ENCODE measurements at places on chromosomes 7 and 10.

DNA sequence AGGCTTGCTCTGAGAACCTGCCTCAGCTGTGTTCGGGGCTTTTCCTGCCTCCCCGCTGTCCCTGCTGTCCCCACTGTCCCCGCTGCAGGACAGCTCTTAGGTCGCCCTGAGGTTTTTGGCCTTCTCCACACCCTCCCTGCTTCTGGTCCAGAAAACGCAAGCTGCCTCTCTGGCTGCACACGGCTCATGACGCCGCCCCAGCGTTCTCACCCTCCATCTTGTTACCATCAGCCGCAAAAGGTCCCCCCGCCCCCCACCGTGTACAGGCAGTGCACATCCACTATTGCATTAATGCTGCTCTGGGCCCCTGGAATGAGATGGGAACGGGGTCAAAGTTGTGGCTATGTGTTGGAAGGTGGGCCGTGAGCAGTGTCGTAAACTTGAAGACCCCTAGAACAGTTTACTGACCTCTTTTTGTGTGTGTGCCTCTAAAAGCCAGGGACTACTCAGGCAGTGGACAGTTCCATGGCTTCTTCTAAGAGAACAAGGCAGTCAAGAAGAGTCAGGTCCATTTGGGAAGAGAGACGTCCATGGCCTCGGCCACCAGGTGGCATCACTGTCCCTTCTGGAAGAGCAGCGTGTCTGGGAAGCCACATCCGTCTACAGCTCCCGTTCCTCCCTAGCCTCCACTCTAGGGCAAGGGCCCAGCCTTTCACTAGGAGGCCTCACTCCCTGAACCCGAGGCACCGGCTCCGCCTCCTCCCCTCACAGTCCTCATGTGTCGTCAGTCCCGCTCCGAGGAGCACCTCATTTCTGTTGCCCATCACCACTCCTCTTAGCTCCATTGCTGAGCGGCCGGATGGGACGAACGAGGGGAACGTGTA is 38.5 kb upstream of the MKRN1 start:
- peak; percentile 61 for DNase-seq

DNA sequence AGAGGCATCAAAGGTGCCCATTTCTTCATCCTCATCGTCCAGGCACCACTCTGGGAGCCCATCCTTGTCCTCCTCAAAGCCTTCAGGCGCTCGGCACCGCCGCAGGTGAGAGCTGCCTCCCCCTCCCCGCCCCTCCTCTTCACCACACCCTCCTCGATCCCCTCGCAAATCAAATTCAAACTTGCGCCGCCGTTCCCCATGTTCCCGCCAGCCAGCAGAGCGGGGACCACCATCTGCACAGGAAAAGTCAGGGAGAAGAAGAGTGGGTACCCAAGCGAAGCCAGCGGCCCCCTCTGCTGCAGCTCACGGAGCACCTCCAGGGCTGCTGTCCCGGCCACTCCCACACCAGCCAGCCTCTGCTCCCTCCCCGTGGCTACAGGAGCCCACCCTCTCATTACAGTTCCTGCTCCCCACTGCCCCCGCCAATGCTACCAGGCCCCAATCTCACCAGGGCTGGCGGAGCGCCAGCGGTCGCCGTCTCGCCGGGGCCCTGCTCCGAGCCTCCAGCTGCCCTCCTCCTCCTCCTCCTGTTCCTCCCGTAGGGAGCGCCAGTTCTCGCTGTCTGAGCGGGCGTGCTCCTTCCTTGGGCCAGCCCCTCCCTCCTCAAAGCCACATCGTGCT is 7.7 kb downstream of the GIGYF1 start:
- no peak for DNase-seq

DNA sequence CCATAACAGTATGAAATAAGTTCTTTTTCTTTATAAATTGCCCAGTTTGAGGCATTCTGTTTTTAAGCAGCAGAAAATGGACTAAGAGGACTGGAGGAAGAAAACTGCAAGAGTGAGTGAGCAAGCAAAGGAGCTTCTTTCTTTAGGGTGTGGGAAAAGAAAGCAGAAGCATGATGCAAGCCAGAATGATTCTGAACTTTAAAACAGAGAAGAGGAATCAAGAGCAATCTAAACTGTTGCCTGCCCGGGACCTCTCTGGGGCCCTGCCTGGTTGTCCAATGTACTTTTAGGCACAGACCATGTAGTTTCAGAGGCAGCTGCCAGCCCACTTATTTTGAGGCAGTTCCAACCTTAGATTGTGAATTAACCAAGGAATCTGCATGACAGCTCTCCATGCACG is 186.3 kb downstream of the PLPP4 start:
- DNase-seq: no peak

GRCh38 chr10:100370714-100371481 is 23.9 kb downstream of the SCD start:
- peak; percentile 60 for DNase-seq

DNA sequence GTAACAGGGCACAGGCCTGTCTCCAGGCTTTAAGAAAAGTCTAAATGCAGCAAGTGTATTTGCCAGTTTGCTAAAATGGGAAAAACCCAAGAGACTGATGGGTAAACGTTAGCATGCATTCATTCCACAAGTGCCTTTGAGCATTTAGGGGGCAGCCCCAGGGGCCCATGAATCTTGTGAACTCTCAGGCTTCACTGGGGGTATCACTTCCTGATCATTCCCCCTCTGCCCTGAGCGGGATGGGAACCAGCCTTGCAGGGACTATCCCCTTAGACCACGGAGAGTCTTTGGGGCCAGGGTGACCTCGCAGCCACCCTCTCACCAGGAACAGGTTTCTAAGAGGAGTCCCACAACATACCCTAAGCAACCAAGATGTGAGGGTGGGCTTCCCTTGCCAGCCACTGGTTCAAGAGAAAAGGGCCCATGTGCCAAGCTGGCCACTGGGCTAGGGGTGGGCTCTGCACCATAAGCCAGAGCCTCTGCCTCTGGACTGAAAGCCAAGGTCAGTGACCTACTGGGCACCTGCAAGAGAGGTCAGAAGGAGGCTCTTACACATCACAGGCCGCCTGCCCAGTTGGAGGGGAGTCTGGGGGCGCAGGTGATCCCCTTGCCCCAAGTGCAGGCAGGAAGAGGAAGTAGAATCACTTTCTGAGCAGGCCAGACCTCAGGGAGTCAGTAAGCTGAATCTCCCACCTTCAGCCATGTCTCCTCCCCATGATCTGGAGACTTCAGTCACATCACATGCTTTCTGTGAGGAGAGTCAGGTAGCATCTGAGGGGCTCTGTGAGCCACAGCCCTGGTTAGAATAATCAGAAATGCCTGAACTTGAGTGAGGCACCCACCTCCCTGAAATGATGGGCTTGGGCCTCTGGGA is 75.0 kb downstream of the C10orf105 start:
- DNase-seq: no peak

DNA sequence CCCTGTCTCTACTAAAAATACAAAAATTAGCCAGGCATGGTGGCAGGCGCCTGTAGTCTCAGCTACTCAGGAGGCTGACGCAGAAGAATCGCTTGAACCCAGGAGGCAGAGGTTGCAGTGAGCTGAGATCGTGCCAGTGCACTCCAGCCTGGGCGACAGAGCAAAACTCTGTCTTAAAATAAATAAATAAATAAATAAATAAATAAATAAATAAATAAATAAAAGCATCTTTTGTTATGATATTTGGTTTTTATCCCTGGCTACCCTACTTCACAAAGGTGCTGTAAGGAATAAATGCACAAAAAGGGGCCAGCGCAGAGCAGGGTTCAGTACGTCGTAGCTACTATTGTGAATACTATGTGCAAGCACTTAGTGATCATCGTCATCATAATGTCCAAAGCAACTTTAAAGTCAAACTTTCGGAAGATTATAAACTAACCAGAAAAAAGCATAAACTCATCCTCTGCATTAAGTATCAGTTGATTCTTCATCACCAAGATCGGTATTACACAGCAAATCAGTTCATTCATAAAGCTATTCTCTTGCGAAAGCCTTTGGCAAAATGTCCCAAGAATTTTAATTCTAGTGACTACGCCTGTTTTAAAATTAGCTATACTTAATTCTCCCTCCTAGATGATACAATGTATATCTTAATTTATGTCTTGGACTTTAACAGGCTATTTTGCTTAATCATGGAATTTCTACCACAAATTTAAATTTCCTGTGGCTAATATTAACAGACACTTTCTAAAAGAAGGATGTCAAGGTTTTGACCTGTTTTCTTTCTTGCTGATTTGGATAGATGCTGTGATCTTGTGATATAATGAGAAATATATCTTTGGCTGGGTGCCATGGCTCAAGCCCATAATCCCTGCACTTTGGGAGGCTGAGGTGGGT is 7.6 kb upstream of the NFE2L3 start:
- DNase-seq: no peak

DNA sequence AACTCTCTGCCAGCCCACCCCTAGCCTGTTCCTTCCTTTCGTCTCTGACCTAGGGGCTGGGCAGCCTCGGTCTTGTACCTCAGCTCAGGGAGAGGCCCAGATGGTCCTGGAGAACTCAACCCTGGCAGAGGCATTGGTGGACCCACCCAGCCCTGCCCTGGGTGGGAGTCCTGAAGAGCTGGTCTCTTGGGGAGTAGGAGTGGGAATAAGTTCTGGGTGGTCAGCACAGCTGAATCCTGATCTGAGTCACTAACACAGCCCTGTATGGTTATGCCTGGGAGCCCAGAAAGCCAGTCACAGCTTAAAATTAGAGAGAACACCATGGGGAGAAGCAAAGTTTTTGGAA is 84.0 kb downstream of the SORBS1 start:
- DNase-seq: no peak

DNA sequence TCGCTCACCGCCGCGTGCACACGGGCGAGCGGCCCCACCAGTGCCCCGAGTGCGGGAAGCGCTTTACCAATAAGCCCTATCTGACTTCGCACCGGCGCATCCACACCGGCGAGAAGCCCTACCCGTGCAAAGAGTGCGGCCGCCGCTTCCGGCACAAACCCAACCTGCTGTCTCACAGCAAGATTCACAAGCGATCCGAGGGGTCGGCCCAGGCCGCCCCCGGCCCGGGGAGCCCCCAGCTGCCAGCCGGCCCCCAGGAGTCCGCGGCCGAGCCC is 3.3 kb downstream of the REPIN1 start:
- DNase-seq: no peak

GRCh38 chr10:124685261-124685660 is 58.9 kb downstream of the FAM53B start:
- no peak for DNase-seq

- no peak for DNase-seq
Measured at GRCh38 chr10:44017483-44018145, 367.3 kb downstream of the CXCL12 start.

DNA sequence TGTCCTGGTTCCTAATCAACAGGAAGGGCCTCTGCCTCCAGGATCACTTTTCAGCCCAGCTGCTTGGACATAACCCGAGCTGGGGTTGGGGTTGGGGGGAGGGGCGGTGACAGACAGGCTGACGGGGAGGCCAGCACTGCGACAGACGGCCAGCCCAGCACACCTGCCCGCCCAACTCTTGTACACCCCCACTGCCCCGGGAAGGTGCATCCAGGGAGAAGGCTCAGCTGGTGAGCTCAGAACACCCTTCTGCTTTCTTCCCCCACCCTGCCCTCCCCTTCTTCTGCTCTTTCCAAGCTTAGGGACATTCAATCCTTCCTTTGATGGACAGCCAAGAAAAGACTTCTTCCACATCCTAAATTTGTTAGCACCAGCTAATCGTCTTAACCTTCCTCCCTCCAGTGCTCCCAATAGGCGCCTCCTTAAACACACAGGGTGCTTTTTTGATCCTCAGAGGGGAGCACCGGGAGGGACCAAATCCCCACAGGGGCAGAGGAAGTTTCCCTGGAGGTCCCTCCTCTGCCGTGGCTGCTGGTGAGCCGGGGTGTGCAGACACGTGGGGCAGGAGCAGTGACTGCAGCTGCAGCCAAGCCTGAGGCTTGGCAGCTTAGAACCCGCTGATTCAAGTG is 44.7 kb downstream of the COL13A1 start:
- DNase-seq: no peak

DNA sequence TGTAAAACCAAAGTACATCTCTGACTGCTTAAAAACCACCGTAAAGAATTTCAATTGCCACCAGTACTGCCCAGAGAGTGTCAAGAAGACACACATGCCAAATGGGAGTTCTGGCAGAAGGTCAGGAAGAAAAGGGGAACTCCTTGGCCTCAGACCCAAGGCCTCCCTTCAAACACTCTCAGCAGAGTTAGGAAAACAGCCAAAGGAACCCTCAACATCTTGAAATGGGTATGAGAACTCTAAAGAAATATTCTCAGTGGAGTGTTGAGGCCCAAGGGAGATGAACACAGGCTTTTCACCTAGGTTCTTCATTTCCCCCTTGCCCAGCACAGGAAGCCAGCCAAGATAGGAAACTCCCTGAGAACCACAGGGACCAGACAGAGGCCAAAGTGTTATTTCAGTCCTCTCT is 96.1 kb upstream of the ASAH2 start:
- no peak for DNase-seq

GRCh38 chr10:29407280-29407858 is 118.5 kb downstream of the LYZL1 start:
- DNase-seq: no peak

DNA sequence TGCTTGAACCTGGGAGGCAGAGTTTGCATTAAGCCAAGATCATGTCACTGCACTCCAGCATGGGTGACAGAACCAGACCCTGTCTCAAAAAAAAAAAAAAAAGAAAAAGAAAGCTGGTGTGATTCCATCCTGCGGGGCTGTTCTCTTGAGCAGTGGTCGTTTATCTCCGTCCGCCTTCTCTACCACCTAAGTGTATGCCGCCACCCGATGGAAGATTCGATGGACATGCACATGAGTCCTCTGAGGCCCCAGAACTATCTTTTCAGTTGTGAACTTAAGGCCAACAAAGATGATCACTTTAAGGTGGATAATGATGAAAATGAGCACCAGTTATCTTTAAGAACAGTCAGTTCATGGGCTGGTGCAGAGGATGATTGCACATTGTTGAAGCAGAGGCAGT is 65.7 kb downstream of the ABRAXAS2 start:
- DNase-seq: no peak

DNA sequence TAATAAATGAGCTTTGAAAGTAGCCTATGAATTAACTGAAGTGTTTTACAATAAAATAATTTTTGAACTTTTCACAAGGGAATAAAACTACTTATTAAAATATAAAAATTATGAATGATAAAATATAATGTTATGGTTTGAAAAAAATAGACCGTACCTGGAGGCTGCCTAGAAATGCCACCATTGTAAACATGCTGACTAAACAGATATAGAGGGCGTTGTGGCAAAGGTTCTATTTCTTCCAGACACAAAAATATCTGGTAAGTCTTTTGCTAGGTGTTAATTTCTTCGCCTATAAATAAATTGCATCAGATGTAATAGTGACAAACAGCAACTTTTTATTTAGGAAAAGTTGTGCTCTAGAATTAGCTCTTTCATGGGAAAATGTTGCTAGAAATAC is 11.2 kb downstream of the PPP1R3A start:
- DNase-seq: no peak

GRCh38 chr7:48473205-48473865 is 302.1 kb downstream of the ABCA13 start:
- no peak for DNase-seq

DNA sequence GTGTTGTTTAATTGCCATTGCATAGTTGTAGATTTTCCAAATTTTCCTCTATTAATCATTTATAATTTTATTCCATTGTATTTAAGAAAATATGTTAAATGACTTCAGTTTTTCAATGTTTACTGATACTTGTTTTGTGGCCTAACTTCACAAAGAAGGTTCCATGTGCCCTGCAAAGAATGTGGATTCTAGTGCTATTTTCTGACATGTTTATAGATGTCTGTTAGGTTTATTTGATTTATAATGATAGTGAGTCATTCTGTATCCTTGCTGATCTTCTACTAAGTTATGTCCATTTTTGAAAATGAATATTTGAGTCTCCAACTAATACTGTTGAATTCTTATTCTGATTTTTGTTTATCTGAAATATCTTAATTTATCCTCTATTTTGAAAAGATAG is 369.0 kb downstream of the MAGI2 start:
- no peak for DNase-seq

- no peak for DNase-seq
Measured at GRCh38 chr7:131166066-131166465, 161.6 kb upstream of the MKLN1 start.

- no peak for DNase-seq
Measured at GRCh38 chr10:49241385-49241784, 53.2 kb upstream of the TMEM273 start.

All from stimulated activated CD8-positive, alpha-beta memory T cell treated with anti-CD3 and anti-CD28 coated beads, Interleukin-2, amount 100 ng/mL, for 48 hours (primary cell).